ENCODE measurements at places on chromosomes 12 and 14.
A peak's percentile ranks its signal among the peaks of the same experiment; 100 is the strongest.

DNA sequence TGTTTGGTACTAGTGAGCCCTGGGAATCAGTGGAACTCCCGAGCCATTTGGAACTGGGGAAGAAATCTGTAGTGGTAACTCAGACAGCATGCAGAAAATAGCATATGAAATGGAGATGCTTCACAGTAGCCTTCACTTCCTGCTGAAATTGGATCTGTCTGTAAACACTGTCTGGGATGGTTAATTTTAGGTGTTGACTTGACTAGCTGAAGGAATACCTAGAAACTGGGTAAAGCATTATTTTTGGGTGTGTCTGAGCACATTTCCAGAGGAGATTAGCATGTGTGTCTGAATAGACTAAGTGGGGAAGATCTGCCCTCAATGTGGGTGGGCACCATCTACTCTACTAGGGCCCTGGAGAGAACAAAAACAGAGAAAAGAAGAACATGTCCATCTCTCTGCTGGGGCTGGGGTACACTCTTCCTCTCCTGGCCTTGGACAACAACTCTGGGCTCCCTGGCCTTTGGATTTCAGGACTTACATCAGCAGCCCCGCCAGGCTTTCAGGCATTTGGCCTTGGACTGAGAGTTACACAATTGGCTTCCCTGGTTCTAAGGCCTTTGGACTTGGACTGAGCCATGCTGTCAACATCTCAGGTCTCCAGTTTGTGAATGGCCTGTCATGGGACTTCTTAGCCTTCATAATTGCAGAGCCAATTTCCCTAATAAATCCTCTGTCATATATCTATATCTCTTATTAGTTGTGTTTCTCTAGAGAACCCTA lies 14.0 kb upstream of the CRADD start:
- DNase-seq: no peak

GRCh38 chr14:57847706-57848105 lies 18.2 kb downstream of the SLC35F4 start:
- DNase-seq: no peak

- no peak for DNase-seq
Measured at GRCh38 chr14:100901391-100902183, 1.9 kb downstream of the RTL1 start.

DNA sequence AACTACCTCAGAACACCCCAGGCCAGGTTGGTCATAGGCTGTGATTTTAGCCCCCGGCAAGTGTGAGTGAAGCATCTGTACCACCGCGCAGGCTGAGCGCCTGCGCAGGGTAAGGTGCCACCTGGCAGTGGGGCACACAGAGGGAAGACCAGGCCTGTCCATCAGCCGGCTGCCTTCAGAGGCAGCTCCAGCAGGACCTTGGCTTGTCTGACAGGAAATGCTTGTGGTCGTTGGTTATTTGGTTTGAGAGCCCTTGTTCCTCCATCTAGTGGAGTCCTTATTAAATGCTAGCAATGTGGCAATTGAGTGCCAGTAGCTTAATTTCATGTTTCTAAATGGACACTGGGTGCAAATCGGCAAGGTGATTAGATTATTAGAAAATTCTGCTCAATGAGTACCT lies 27.5 kb downstream of the SLC25A29 start:
- peak; percentile 28 for DNase-seq

GRCh38 chr12:51262758-51263177 lies 7.4 kb downstream of the SMAGP start:
- DNase-seq: peak; percentile 67

GRCh38 chr14:90386321-90386720 lies 10.5 kb upstream of the CALM1 start:
- no peak for DNase-seq
